Glomerular endothelial cell (primary cell): ENCODE measurements at places on chromosomes 2 and 18.

- DNase-seq = no peak
These were observed 166.8 kb upstream of the ID2 start for GRCh38 chr2:8514796-8515758.

- DNase-seq = no peak
These were observed 736.8 kb upstream of the SALL3 start for GRCh38 chr18:78242806-78243205.

DNA sequence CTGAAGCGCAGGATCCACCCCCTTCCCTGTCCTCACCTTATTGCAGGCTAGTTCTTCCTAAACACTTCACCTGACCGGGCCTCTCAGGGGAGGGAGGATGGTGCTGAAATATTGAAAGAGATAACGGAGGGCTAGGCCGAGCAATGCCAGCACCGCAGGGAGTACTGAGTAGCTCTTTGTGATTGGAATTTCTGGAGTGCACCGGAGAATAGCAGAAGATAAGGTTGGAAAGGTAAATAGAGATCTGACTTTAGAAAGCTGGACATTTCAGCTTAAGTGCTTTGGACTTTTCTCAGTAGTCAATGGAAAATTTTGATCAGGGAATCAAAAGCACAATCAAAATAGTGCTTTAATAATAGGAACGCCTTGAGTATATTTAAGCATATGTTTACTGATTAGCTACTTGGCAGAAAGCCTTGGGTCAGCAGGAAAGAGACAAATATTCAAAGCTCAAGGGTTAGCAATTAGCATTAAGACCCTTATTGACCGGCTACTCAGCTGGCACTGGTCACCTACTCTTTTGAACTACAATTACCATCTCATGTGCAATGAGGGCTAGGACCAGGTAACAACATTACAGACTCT is 142.9 kb upstream of the NDUFV2 start:
- no peak for DNase-seq

- no peak for DNase-seq
These were observed 189.8 kb upstream of the NABP1 start for GRCh38 chr2:191488135-191488534.

DNA sequence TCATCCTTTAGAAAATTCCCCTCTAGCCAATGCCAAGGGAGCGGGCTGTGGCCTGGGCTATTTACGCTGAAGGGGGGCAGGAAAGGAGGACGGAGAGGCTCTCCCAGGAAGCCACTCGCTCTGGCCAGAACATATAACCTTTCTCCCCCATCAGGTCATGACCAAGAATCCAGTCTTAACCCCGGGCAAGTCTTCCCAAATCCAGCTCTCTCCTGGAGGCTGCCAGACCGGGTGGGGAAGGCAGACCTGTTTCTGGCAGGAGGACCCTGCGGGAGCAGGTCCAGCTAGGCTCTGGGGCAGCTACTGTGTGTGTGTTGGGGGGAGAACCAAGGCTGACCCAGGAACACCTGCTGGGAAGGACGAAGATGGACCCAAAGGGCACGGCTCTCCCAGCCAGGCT is 13.4 kb upstream of the SEMA4C start:
- no peak for DNase-seq

DNA sequence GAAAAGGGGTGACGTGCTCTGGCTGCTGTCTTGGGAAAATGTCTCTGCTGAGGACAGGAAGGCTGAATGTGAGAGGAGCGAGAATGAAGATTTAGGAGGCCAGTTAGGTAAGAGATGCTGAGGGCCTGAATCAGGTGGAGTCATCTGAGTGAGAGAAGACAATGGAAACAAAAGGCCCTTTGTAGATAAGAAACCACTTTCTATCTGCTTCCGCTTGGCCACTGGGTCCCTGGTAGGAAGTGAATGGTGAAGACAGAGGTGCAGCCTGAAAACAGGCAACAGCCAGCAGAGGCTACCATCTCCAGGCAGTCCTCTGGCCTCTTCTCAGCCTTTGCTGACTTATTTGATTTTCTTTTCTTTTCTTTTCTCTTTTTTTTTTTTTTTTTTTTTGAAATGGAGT is 374.0 kb upstream of the SLC14A2 start:
- no peak for DNase-seq

GRCh38 chr2:238868067-238868524 is 20.2 kb downstream of the TWIST2 start:
- DNase-seq = no peak

DNA sequence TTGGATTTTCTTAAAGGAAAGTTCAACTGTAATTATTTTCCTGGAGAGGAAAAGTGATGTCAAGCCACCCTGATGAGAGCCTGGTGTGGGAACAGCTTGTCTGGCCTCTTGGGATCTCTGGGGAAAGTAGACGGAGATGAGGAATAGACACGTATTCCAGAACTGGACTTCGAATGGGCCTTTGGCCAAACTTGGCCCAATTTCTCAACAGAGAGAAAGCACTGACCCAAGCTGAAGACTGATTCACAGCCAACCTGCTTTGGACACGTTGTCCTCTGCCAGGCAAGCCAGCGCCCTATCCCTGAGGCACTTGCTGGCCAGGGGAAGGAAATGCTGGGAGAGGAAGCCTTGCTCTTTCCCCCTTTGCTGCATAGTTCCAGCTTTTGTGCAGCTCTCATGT is 70.8 kb upstream of the CTAGE1 start:
- DNase-seq = no peak

DNA sequence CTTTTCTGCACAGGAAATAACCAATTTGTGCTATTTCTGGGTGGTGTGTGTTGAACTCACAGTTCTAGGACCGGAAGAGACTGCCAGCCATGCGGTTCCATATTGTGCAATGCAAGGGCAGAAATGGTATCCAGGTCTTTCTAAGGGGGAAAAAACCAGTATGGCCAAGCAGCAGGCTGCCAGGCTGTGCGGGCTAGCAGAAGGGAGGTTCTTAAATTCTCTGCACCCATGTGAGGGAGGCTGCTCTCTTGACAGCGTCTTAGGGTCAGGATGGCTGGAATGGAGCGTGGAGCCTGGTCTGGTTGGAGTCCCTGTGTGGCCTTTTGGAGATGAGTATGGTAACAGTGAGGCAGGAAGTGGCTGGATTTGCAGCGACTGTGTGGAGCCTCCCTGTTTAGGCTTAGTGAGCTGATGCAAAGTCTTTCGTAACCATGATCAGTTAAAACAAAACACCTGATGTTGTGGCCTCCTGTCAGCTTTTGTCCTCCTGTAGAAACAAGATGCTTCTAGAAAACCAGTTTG is 52.6 kb downstream of the NCK2 start:
- no peak for DNase-seq

DNA sequence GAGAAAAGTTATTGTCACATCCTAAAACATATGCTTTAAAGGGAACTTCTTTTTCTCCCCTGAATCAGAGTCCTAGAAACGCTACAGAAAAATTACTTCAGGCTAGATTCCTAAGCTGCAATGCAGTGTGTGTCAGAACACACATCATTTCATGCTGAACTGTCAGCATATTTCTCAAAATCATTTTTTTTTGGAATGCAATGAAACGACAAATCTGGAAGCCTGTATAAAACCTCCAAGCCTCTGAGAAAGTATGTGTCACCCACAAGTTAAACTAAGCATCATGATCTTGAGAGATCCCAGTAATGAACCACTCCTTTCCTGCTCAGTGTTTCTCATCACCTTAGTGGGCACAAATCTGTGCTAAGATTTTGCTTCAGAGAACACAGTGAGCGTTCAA is 276.2 kb downstream of the ZNF521 start:
- no peak for DNase-seq

- no peak for DNase-seq
These were observed 29.0 kb downstream of the DNAJC10 start for GRCh38 chr2:182745061-182745460.

- no peak for DNase-seq
These were observed 134.8 kb downstream of the ADCYAP1 start for GRCh38 chr18:1039421-1039820.

GRCh38 chr2:111117598-111118480 is 2.9 kb upstream of the BCL2L11 start:
- no peak for DNase-seq

DNA sequence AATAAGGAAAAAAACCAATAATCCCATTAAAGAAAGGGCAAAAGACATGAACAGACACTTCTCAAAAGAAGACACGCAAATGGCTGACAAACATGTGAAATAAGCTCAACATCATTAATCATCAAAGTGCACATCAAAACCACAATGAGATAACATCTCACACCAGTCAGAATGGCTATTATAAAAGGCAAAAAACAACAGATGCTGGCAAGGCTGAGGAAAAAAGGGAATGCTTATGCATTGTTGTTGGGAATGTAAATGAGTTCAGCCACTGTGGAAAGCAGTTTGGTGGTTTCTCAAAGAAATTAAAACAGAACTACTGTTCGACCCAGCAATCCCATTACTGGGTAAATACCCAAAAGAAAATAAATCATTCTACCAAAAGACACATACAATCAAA is 285.6 kb downstream of the NR4A2 start:
- DNase-seq = no peak

DNA sequence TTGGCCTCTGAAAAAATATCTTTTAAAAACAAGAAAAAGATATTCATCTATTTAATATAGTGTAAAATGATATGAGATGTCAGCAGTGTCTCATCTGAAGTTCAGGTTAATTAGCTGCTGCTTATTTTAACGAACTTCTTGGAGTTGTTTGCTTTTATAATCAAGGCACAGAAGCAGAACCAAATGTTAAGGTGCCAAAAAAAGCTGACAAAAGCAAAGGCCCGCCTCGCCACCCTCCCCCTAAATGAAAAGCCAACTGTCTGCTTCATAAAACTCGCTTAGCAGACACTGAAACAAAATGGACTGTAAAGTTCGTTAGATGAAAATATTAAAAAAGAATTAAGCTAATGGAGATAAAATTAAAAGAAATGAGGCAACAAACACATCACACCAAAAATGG is 562.6 kb downstream of the ZEB2 start:
- DNase-seq = no peak

- DNase-seq = no peak
These were observed 13.2 kb upstream of the SERTAD2 start for GRCh38 chr2:64666810-64667438.

GRCh38 chr2:113376913-113377445 is 60.5 kb upstream of the ZNG1B start:
- no peak for DNase-seq

DNA sequence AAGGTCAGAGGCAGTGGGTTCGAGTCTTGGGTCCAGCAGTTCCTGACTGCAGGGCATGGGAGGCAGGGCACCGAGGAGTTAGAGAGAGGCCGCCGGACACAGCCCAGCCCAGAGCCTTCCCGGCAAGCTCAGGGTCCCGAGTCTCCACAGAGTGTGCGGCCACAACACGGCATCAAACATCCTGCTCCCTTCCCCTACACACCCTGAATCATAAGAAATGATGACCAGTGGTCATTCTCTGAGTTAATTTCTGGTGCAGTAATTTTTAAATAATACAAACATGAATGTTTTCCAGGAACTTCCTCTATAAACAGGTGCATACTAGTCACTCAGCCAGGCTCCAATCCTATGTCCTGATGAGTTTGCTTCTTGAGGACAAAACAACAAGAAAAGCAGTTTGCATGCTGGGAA is 118.0 kb downstream of the PXDN start:
- DNase-seq = no peak

- DNase-seq = no peak
These were observed 114.3 kb upstream of the ARL4C start for GRCh38 chr2:234611209-234611608.

GRCh38 chr2:54040250-54040649 is 69.5 kb upstream of the PSME4 start:
- no peak for DNase-seq

GRCh38 chr2:140862181-140862580 is 1268.6 kb downstream of the LRP1B start:
- DNase-seq = no peak

DNA sequence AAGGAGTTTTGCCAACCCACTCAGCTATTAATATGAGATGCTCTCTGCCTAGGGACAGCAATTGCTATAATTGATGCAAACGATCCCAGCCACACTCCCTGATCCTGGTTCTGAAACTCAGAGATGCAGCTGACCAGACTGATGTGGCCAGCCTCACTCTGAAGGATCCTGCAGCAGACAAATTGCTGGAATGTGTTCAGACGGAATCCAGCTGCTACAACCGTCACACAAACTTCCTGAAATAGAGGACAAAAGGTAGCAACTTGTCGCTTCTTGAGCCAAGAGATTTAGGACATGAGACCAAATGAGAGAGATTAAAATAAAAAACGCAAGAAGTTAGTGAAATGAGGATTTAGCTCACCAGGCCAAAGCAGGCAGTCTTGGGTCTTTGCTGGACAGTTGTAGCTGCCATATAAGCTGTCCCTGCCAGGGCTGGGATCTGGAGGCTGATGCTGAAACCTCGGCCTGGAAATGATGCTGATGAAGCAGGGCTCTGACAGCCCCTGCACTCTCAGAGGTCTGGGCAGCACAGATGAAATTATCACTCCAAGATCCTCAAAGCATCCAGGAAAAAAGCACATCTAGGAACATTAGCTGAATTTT is 8.3 kb upstream of the YWHAQ start:
- no peak for DNase-seq

DNA sequence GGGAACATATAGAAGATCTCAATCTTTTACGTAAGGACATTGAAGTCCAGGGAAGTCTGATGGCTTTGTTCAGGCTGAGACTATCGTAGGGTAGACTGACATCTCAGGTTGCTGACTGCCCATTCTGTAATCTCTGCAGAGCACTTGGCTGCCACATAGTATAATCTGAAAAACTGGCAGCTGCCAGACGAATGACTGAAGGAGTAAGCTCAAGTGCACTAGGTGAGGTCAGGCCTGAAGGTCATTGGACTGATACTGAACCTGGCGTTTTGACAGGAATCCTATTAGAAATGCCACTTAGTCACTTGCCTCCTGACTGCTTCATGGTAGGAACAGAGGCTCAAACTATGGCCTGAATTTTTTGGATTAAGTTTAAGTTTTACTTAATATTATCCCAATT is 23.5 kb downstream of the GPD2 start:
- no peak for DNase-seq
